GM13977 (cell line): ENCODE measurements at places on chromosomes 2 and 18.
A peak's percentile ranks its signal among the peaks of the same experiment; 100 is the strongest.

DNA sequence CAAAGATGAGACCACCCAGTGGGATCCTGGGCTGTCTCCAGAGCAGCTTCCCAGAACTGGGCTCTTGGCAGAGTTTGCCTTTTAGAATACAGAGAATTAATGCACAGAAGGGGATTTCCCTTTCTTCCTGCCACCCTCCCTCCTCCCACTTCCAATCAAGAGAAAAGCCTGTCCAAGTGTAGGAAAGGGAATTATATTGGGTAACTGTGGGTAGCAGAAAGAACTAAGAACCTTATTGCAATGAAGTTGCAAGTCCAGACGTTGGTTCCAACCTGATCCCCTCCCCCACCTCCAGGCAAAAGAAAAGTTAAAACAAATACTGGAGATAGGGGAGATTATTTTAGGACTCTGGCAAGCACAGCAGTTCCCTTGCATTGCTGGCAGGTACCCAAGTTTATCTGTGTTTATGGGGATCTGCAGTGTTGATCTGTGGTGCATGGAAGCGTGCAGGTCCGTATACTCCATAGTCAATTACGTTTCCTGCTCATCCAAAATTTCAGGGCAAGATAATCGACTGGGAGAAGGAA is 114.3 kb downstream of the PRKCE start:
- no peak for DNase-seq

DNA sequence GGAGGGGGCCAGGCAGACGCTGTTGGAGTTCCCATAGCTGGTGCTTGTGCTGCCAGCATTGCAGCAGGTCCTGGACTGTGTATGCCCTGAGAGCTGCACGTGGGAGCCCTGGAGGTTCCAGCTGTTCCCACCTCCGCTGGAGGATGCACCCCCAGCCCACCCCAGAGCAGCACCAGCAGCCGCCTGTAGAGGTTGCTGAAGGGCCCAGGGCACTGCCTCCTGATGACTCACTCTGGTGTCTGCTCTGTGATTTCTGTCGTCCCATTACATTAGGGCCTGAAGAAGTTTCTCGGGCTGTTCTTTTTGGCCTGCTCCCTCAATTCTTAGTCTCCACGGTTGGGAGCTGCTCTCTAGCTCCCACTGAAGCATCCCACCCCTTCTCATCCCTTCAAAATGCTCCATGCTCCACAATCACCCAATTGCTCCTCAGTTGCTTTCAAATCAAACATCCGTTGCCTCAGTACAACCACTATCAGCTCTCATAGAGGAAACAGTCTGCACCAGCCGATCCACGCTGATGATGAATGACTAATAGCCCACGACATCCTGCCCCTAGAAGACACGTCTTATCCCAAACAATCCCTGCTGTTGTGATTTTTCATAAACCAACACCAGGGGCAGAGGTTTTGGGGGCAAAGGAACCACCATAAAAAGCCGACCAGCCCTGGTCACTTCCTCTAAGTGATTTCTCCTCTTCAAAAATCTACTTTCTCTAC is 65.2 kb upstream of the RNF152 start:
- no peak for DNase-seq

DNA sequence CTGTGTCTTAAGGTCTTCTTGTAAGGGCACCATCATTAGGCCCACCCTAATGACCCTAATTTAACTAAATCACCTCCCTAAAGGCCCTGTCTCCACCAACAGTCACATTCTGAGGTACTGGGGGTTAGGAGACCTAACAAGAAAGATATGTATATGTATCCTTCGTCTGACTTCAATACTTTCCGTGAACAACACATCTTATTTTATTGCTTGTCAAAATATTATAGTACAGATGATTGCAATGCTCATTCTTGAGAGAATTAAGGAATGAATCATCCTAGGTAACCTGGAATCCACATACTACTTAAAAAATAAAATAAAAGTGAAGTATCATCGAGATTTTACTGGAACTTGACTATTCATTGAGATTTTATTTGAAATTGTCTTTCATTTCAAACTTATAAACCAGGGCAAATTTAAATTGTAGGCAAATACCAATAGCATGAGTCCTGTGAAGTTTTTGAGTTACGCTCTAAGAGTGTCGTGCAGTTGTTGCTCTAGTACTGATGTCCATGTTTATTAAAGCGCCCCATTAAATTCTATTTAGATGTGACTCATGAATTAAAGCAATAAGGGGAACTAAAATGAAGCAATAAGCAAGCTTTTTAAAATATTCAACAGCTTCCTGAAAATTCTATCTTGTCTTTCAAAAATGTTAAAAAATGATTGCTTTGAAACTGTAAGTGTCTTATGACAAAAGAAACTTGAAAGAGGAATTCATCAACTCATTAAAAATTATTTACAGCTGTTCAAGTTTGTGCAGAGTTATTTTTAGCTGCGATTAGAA is 40.0 kb downstream of the CCDC102B start:
- DNase-seq: no peak

GRCh38 chr2:197453914-197454398 is 604 bp downstream of the COQ10B start:
- DNase-seq: peak; percentile 68

DNA sequence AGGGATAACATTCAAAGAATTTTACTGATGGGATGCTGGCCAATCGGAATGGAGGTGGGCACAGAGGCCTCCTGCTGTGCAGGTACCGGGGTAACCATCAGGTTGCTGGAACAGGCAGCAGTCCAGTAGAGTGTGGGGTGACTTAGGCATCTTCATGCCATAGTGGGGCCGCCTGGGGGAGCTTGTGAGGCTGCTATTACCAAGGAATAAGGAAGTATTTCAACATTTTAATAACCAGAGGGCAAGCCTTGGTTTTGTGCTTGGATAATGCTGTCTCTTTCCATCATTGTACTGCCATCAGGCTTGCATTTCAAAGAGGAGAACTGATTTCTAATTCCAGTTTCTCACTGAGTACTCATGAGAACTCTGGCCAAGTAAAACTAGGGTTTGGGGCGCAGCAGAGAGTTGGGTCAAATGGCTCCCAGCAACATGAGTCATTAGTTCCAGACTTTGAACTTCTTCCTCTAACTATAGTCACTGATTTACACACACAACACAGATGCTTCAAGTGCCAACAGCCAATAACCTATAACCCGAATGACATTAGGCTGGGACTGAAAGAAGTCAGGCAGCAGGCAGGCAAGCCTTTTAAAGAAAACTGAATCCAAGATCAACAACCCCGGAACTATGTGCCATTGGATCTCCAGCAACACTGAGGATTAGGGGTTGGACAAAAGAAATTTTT is 56.1 kb upstream of the FHL2 start:
- peak; percentile 17 for DNase-seq

DNA sequence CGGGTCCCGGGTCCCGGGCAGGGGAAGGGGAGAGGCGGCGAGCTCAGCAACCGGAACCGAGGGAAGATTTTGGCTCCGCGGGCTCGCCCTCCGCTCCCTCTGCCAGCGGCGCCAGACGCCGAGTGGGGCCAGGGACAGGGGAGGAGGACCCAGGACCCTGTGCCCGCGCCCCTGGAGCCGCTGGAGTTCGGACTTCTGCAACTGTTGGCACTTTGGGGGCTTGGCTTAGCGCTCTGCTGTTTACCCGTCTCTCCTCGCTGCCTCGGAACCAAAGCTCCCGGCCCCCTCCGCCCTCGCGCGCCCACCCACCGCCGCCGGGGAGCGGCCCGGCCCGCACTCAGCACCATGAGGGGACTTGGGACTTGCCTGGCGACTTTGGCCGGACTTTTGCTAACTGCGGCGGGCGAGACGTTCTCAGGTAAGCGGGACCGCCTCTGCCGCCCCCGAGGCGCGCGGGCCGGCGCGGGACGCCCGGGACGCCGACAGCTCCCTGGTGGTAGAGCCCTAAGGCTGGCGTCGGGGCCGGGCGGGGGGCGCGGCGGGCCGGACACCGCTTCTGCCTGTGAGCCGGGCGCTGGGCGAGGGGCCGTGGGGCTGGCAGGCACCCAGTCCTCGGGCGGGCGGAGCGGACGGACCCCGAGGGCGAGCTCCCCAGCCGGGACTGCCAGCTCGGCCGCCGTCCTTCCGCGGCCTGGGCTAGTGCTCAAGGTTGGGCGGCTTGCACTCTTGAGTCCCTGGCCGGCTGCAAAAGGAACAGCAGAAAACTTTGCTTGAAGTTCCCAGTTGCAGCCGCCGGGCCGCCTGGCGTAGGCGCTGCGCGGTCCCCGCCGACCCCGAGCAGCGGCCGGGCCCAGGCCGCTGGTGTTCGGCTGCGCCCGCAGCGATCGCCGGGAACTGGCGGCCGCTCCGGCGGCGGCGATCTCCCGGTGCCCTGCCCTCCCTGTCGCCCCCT is 634 bp downstream of the PTPRM start:
- peak; percentile 32 for DNase-seq

- DNase-seq: no peak
These were observed 2.3 kb downstream of the TMEM182 start for GRCh38 chr2:102764083-102764482.

DNA sequence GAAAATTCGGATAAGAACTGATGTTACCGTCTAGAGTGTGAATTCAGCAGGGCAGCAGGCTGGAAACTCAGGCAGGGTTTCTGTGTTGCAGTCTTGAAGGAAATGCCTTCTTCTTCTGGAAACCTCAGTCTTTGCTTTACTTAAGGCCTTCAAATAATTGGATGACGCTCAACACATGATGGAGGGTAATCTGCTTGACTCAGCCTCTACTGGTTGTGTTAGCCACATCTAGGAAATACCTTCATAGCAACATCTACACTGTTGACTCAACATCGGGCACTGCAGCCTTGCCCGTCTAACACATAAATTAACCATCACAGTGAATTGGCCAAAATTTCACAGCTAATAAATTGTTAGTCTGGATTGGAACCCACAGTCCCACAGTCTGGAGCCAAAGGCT is 37.2 kb downstream of the YPEL5 start:
- no peak for DNase-seq
